ENCODE measurements at places on chromosomes 4 and X. TPM values are rescaled to one million over a fixed set of nuclear protein-coding genes. Genes with fewer than 3 reads are reported as not detected.

DNA sequence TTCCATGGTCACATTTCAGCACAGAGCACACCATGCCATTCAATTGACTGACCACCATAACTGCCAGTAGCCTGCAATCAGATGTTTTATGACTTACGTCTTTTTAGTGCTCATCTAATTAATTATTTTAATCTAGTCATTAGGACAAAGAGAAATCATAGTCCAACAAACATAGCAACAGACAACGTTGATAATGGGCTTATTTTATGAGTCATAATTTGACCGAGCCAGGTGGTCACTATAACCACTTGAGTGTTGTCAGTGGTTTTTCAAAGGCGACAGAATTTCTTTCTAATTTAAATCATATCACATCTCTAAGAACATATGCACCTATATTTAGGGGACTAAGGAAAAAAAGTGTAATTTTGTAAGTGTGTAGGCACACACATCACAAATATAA, 1.9 kb downstream of the SEC24D start:
- no peak for DNase-seq
- H3K4me3 ChIP-seq, result no peak overlapping the region
- peaks cover 23% of the 10 kb centered on the region for H3K36me3 ChIP-seq
- H3K27me3 ChIP-seq, result no peaks in the 10 kb centered on the region

MAGEC2 gene
- not detected for total RNA-seq

GRCh38 chr4:172104539-172104938, 291.3 kb downstream of the GALNTL6 start:
- no peaks in the 10 kb centered on the region for H3K27me3 ChIP-seq
- no peak overlapping the region for H3K27ac ChIP-seq
- no peak overlapping the region for H3K4me3 ChIP-seq
- DNase-seq, result no peak
- no peaks in the 10 kb centered on the region for H3K36me3 ChIP-seq
- H3K4me1 ChIP-seq, result no peaks in the 10 kb centered on the region

TLR1 gene
- total RNA-seq, result 16.2 TPM

DNA sequence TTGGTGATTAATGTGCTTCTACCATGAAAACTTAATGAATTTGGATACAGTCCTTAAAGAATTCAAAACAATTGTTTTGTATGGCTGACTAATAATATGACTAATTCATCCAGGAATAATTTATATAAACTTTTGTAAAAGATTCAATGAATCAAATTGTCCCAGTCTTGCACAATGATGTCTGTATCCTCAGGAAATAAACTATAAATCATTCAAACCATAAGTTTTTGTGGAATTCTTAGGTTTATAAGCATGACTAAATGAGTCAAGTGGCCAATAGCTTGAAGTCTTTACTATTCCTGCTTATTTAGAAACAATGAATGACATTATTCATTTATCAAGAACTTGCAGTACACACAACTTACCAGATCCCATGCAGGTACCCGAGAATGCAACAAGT, 935.0 kb upstream of the INTU start:
- no peaks in the 10 kb centered on the region for H3K4me1 ChIP-seq
- no peaks in the 10 kb centered on the region for H3K27me3 ChIP-seq
- no peak overlapping the region for H3K4me3 ChIP-seq
- DNase-seq, result no peak
- H3K27ac ChIP-seq, result no peak overlapping the region

Measured in CD4-positive, alpha-beta T cell (primary cell).